Heart left ventricle (tissue), 16 donors: ENCODE measurements at places on chromosomes 11 and 22. TPM values are rescaled to one million over a fixed set of nuclear protein-coding genes. Genes with fewer than 3 reads are reported as not detected.
A peak's percentile ranks its signal among the peaks of the same experiment; 100 is the strongest.

DNA sequence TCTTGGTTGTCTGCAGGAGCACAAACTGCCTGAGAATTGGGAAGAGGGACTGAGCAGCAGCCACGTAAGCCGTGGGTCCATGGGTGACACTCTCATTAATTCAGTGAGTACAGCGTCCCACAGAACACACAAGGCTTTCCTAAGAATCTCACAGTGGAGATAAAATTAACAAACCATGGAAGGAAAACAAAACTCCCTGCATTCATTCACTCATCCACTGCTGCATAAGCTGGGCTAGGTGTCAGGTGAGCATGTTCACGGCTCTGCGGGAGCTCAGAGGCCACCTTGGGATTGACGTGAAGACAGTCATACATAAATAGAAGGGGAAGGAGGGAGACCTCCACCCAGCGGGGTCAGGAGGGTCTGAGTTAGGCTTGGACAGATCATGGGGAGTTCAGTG, 1442.7 kb downstream of the TBC1D22A start:
- H3K36me3 ChIP-seq = no peaks in the 10 kb centered on the region
- no peak overlapping the region for H3K27ac ChIP-seq
- no peak overlapping the region for H3K4me3 ChIP-seq
- H3K27me3 ChIP-seq = no peaks in the 10 kb centered on the region
- no peaks in the 10 kb centered on the region for H3K4me1 ChIP-seq

Gene TRMU
- 40.8 TPM for total RNA-seq

Gene FIBIN
- 16.4 TPM for total RNA-seq

- no peaks in the 10 kb centered on the region for H3K36me3 ChIP-seq
- peaks cover 14% of the 10 kb centered on the region for H3K27me3 ChIP-seq
- H3K4me3 ChIP-seq = peak overlapping the region; percentile 57
- H3K27ac ChIP-seq = peak overlapping the region; percentile 80
- DNase-seq = peak; percentile 82
Observed at GRCh38 chr11:1693327-1694063, 3.5 kb upstream of the KRTAP5-6 start.

Gene CD3E
- total RNA-seq = not detected

DNA sequence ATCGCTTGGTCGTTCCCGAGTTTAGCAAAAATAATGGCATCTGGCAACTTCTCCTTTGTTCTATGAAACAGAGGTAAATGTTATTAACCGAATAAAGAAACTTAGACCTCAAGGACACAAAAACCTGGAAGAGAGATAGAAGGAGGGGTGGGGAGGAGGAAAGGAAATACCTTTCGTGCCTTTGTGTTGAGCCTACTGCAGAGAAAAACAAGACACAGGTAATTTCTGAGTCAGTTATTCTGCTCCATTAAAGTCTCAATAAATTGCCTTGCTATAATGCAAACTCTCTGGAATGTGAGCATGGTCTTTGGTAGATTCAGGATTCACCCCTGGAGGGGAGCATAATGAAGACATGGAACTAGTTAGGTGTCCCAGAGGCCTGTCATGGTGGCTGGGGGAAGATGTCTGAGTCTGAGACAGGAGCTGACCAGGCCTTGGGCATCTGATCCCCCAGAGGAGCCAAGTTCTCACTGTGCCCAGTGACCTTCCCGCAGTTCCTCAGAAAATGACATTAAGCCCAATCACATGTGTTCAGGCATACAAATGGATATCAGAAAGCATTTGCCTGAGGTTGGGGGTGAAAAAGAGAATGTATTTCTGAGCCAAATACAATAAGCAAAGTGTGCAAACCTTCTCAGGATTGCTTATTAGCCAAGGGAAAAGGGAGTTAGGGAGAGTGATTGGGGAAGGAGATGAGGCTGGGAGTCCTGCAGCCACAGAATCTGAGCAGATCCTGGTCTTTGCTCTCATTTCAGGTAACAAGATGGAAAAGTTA, 72.6 kb upstream of the CADM1 start:
- no peaks in the 10 kb centered on the region for H3K36me3 ChIP-seq
- no peak for DNase-seq
- H3K4me3 ChIP-seq = no peak overlapping the region
- no peaks in the 10 kb centered on the region for H3K27me3 ChIP-seq

DNA sequence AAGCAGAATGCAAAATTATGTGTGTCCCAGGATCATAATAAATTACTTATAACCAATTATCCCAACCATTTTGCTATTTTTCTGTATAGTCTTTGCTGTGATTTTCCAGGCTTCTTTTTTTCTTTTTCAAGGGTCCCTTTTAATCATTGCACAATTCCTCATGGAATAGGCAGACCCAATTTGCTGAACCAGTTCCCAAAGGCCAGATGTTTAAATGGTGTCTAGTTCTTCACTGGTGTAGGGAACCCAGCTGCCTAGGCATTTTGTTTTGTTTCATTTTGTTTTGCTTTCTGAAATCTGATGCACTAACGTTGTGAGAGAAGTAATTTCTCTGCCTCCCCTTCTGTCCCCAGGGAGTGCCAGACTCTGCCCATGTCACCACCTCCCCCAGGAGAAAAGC, 60.4 kb downstream of the CHST1 start:
- no peaks in the 10 kb centered on the region for H3K36me3 ChIP-seq
- no peak overlapping the region for H3K27ac ChIP-seq
- H3K27me3 ChIP-seq = peaks cover 7% of the 10 kb centered on the region
- H3K4me3 ChIP-seq = no peak overlapping the region

Gene ME3
- total RNA-seq = 31.3 TPM

Gene TMPRSS5
- total RNA-seq = 1.0 TPM

- no peaks in the 10 kb centered on the region for H3K36me3 ChIP-seq
- H3K4me3 ChIP-seq = no peak overlapping the region
- H3K27me3 ChIP-seq = no peaks in the 10 kb centered on the region
- H3K4me1 ChIP-seq = no peaks in the 10 kb centered on the region
- no peak for DNase-seq
- no peak overlapping the region for H3K27ac ChIP-seq
Observed at GRCh38 chr11:92594251-92594650, 369.6 kb downstream of the FAT3 start.

- H3K4me1 ChIP-seq = peaks cover 5% of the 10 kb centered on the region
- H3K36me3 ChIP-seq = peaks cover 55% of the 10 kb centered on the region
- no peak for DNase-seq
- H3K27ac ChIP-seq = no peak overlapping the region
- H3K4me3 ChIP-seq = no peak overlapping the region
Observed at GRCh38 chr11:124754309-124754708, 2.3 kb upstream of the VSIG2 start.

GRCh38 chr22:21443057-21443734, 24.0 kb upstream of the TMEM191C start:
- H3K27ac ChIP-seq = no peak overlapping the region
- H3K27me3 ChIP-seq = no peaks in the 10 kb centered on the region
- no peaks in the 10 kb centered on the region for H3K36me3 ChIP-seq
- H3K4me1 ChIP-seq = no peaks in the 10 kb centered on the region
- DNase-seq = peak; percentile 24
- no peak overlapping the region for H3K4me3 ChIP-seq

- no peak for DNase-seq
- no peak overlapping the region for H3K27ac ChIP-seq
- H3K36me3 ChIP-seq = peaks cover 70% of the 10 kb centered on the region
- H3K4me3 ChIP-seq = no peak overlapping the region
Observed at GRCh38 chr11:74927496-74927895, 21.4 kb downstream of the XRRA1 start.

GRCh38 chr11:35566885-35567284, 41.5 kb upstream of the PAMR1 start:
- no peaks in the 10 kb centered on the region for H3K27me3 ChIP-seq
- no peak overlapping the region for H3K27ac ChIP-seq
- no peaks in the 10 kb centered on the region for H3K36me3 ChIP-seq
- H3K4me3 ChIP-seq = no peak overlapping the region
- DNase-seq = no peak

Gene MRGPRX4
- not detected for total RNA-seq

Gene SOX10
- total RNA-seq = 0.43 TPM

- no peak overlapping the region for H3K4me3 ChIP-seq
- H3K27ac ChIP-seq = no peak overlapping the region
- H3K4me1 ChIP-seq = no peaks in the 10 kb centered on the region
- DNase-seq = no peak
- H3K27me3 ChIP-seq = no peaks in the 10 kb centered on the region
- H3K36me3 ChIP-seq = no peaks in the 10 kb centered on the region
Observed at GRCh38 chr11:35934981-35935380, 8.9 kb upstream of the LDLRAD3 start.
